ENCODE measurements at places on chromosomes 12 and 14.

DNA sequence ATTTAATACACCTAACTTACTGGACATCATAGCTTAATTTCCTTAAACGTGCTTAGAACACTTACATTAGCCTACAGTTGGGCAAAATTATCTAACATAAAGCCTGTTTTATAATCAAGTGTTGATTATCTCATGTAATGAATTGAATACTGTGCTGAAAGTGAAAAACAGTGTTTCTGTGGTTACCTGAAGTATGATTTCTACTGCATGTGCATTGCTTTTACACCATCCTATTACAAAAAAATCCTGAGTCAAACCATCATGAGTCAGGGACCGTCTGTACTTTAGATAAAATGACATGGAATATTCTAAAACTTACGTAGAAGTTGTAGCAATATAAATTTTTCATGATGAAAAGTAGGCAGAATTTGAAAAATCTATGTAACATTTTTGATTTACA lies 32.8 kb downstream of the TBC1D15 start:
- no peak for DNase-seq

DNA sequence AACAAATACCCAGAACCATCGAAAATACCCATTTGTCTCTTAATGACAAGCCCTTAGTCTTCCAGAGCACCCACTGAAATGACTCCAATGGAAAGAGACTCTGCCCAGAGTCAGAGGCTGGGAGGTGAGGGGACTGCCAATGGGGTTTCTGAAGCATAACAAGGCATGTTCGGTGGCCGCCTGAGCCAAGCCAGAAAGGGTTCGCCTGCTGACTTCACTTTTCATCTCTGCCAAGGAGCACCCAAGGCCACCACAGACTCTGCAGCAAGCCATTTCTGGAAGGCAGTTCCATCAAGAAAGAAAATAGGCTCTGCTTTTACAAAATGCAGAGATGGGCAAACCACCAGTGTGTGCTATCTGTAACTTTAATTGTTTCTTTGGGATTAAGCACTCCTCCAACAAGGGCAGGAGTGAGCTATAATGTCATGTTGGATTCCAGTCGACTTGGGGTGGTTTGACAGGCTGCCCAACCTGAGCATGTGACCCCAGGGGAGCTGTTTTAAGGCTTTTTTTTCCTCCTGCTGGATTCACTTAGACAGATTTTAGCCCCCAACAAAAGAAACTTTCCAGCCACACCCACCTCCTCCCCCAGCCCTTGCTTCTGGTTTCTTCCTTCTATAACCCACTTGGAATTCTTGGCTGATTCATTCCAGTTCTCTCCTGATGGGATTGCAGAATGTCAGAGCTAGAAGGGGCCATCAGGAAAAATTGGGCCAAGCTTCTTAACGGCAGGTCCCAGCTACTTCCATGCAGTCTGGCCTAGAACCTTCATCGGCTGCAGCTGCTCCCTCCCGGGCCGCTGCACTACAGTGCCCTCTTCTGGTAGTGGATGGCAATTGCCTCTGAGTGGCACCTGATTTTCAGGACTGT lies 24.1 kb downstream of the CKAP4 start:
- peak; percentile 63 for DNase-seq

DNA sequence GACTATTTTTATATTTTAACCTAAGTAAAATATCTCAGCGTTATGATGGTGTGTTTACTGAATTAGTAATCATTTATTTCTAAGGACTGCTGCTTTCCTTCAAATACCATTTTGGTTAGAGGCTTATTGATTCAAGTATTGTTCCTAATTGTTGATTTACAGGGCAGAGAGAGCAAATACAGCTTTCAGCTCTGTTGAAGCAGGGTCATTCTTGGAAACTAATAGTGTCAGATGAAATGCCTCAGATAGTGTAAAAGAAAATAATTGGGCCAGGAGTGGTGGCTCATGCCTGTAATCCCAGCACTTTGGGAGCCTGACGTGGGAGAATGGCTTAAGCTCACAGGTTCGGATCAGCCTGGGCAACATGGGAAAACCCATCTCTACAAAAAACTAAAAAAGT lies 249.3 kb downstream of the FUT8 start:
- DNase-seq, result no peak

- no peak for DNase-seq
These were observed 19.8 kb downstream of the KRT80 start for GRCh38 chr12:52171950-52172512.

GRCh38 chr12:132788375-132789098 lies 26.9 kb upstream of the ANKLE2 start:
- DNase-seq, result no peak

- no peak for DNase-seq
These were observed 1640.0 kb upstream of the SEL1L start for GRCh38 chr14:83173687-83174086.

GRCh38 chr14:96783915-96784224 lies 13.3 kb upstream of the VRK1 start:
- DNase-seq, result no peak

DNA sequence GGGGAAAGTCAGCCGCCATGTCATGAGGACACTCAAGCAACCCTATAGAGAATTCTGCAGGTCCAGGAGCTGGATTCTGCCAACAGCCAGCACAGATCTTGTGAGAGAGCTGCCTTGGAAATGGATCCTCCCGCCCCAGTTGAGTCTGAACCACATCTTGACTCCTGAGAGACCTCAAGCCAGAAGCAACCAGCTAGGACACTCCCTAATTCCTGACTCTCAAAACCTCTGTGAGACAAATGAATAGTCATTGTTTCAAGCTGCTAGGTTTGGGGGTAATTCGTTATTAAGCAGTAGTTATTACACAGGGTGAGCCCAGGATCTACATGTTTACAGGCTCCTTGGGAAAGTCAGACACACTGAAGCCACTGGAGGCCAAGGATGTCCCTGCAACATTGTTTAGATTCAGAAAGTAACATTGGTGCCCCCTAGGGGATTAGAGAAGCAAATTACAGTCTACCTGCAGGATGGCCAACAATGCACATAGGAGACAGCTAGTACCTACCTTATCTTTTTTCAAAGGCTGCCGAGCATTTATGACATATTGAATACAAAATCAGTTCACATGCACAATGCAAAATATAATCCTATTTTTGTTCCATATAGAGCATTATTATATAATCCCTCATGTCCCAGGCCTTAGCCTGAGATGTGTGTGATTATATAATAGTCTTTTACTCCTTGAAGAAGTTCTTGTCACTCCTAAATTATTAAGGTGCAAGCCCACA lies 57.9 kb upstream of the FICD start:
- no peak for DNase-seq

GRCh38 chr12:95805864-95806671 lies 15.5 kb upstream of the NTN4 start:
- DNase-seq, result peak; percentile 64

- no peak for DNase-seq
These were observed 18.7 kb upstream of the SERPINA6 start for GRCh38 chr14:94341656-94342333.

GRCh38 chr12:47054659-47055058 lies 24.8 kb upstream of the PCED1B start:
- DNase-seq, result no peak

DNA sequence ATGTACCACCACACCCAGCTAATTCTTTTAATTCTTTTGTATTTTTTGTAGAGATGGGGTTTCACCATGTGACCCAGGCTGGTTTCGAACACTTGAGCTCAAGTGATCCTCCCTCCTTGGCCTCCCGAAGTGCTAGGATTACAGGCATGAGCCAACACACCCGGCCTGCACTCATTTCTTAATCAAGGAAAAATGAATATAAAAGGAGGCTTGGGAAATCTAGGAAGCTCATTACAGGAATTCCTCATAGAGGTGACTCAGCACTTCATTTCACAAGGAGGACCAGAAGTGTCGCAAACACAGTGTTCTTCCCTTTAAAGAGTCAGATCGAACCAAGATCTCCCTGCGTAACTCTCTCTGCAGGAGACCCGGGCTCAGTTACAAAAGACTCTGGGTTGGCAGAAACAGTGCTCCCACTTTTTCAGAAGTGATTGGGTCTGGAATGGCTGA lies 30.3 kb downstream of the NFKBIA start:
- no peak for DNase-seq

DNA sequence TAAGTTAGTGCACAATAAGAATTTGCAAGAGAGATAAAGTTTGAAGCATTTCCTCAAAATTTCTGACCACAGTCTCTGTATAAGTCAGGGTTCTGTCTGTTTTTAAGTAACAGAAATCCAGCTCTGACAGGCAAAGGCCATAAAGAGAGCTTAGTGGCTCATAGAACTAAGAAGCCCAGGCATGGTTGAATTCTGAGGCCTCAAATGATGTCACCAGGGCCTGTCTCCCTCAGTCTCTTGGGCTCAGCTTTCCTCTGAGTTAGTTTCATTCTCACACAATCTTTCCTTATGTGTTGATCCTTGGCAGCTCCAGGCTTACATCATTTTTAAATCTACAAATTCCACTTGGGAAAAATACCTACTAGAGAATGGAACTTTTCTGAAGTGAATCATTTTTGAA lies 173.4 kb upstream of the ATP2B1 start:
- no peak for DNase-seq

- no peak for DNase-seq
These were observed 3.6 kb upstream of the RCOR1 start for GRCh38 chr14:102588821-102589220.

DNA sequence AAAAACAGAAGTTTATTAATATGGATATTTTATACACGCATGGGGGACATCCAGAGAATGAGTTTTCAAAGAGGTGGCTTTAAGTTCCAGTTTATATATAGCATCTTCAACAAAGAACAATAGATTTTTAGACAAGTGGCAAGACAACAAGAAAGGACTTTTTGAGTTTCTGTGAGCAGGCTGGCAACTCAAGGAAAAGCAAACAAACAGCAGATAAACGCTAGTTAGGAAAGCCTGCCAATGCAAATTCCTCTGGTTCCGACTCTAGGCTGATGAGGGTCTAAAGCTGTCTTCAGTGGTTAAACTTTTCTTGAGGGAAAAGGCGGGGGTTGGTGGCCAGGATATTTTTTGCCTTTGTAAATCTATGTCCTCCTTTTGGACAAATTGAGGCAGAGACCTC lies 78.4 kb upstream of the EEA1 start:
- no peak for DNase-seq

DNA sequence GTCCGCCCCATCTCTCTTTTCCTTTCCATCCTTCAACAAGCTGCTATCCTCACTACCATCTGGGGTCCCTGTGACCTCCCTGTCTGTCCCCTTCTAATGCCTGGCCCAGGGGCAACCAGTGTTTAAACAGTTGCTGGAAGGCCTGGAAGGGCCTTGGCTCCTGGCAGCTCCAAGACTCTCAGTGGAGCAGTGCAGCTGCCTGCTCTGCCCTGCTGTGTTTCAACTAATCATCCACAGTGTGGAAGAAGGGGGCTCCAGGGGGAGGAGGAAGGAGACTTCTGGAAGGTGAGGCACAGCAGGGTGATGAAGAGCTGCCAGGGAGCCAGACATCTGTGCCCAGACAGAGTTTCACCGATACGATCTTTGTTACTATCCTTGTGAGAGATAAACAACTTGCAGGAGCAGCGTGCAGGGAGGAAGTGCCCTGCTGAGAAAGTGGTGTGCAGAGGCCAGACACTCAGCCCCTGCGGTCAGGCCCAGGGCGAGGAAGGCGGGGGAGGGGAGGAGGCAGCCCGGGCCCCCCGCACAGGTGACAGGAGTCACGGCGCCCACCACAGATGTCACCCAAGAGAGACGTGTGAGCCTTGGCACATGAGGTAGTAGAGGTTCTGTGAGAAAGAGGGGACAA lies 1061.8 kb downstream of the BCL11B start:
- peak; percentile 68 for DNase-seq

DNA sequence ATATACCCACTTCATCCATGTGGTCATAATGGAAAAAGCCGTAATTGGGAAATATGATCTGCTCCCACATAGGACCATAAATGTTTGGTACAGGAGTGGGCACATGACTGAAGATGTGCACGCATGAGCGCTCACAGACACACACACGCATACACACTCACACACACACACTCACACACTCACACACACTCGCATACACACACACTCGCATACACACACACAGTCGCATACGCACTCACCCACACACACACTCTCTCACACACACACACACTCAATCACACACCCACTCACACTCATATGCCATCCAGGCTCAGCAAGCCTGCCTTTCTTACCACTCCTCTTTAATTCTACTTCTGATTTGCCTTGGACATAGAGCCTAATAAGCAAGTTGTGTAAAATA lies 45.6 kb upstream of the EGLN3 start:
- no peak for DNase-seq

GRCh38 chr12:46917821-46918220 lies 92.0 kb upstream of the SLC38A4 start:
- no peak for DNase-seq

- DNase-seq, result no peak
These were observed 149.4 kb upstream of the PLEKHG7 start for GRCh38 chr12:92553389-92553788.

GRCh38 chr12:10849425-10849878 lies at the start of gene PRR4:
Gene PRR4, minus strand, starts transcription at chr12:10849475. Its CDS starts 38 bp downstream, at chr12:10849437.
- peak; percentile 35 for DNase-seq

GRCh38 chr12:2999265-2999841 lies 40.2 kb downstream of the TEAD4 start:
- DNase-seq, result no peak

GRCh38 chr14:94989946-94990345 lies 167.4 kb downstream of the DICER1 start:
- no peak for DNase-seq

GRCh38 chr12:58750484-58750883 lies 169.8 kb downstream of the LRIG3 start:
- no peak for DNase-seq

DNA sequence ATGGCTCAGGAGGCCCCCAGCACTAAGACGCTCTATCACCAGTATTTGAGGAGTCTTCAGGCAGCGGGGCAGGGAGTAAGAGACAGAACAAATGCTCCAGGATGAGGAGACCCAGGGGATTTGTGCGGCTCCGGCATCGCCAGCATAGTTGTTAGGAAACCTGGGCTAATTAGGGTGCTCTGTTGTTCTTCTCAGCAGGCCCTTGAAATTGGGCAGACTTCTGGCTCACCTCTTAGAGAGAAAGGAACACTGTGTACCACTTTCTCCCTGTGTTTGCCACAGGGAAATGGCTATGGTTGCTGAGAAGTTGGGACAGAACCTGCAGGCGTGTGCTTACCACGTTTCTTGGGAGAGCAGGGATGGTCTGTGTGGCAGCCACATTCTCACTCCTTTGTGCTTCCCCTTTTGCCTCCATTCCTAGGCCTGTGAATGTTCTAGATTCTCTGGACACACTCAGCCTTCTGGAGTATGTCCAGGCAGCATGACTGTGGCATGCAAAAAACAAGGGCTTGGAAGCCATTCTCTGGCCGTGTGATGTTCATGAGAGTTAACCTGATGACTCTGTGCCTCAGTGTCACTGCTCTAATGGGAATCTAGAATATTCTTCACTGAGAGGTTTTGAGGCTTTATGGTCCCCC lies 109.0 kb downstream of the CHST11 start:
- DNase-seq, result no peak

- peak; percentile 50 for DNase-seq
These were observed 17.9 kb upstream of the TDRD9 start for GRCh38 chr14:103910262-103910935.

- no peak for DNase-seq
These were observed 242.0 kb downstream of the BMP4 start for GRCh38 chr14:53714495-53715192.

DNA sequence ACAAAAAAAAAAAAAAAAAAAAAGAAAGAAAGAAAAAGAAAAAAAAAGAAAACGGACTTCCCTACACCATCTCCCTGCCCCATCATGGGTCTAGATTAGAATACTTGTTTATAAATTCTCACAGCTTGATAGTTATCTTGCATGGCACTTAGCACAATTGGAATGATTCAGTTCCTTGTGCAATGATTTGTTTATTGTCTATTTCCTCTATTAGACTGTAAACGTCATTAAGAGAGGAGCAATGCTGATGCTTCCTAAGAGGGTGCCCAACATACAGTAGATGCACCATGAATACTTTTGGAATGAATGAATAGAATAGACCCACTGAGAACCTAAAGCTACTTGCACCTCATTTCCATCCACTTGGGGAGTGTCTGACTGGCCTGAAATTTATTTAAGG lies 40.8 kb downstream of the PAX9 start:
- no peak for DNase-seq
